PC-3 (cell line): ENCODE measurements at places on chromosomes 7 and 10. TPM values are rescaled to one million over a fixed set of nuclear protein-coding genes. Genes with fewer than 3 reads are reported as not detected.
A peak's percentile ranks its signal among the peaks of the same experiment; 100 is the strongest.

ZCWPW1 gene
- total RNA-seq = 1.4 and 2.2 TPM in 2 replicates

ATP6V0A4 gene
- 0.86 and 1.0 TPM in 2 replicates for total RNA-seq

DNA sequence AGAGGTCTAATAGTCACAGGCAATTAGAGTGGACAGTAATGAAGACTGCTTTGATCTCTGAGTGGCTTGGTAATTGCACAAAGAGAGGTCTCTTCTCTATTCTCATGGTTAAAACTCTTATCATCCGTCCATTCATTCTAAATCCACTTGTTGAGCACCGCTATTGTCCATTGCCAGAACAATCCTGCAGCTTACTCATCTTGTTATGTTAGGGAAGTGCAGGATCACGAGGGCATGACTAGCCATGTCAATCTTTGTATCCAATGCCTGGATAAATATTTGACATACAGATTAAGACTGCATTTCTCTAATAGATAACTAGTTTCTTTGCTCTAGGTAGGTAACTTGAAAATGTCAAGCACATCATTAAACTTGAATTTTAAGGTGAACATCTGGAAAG lies 14.9 kb downstream of the SFTPD start:
- peak; percentile 84 for DNase-seq
- H3K36me3 ChIP-seq = no peaks in the 10 kb centered on the region
- H3K4me1 ChIP-seq = peaks cover 28% of the 10 kb centered on the region
- no peak overlapping the region for H3K4me3 ChIP-seq
- peaks cover 30% of the 10 kb centered on the region for H3K27me3 ChIP-seq
- H3K27ac ChIP-seq = no peak overlapping the region

ACSL5 gene
- 1.4 TPM in 1 of 2 replicates, not detected in the other for total RNA-seq

DNA sequence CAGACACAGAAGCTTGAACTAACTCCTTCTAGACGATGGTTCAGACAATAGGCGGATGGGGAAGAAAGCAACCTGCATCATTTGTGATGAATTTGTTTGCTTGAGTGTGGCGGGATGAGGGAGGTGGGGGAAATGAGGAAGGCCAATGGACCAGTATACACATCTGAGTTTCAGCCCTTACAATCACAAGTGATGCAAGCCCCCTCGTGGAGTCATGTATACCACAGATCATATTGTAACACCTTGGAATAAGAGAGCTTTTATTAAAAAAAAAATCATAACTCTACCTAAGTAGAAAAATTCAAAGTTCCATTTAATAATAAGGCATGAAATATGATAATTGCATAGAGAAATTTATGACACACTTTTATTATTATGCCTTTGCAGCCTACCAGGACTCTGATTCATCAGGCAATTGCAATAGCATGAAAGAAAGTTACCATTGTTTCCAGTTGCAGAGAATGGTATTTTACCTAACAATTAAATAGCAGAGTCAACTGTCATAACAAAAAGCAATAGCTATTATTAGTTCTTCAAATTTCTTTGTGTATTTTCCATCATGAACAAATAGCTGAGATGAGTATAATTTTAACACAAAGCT lies 230.2 kb upstream of the AKR1E2 start:
- no peak overlapping the region for H3K27ac ChIP-seq
- H3K4me1 ChIP-seq = no peaks in the 10 kb centered on the region
- H3K4me3 ChIP-seq = no peak overlapping the region

MRLN gene
- not detected in 2 replicates for total RNA-seq

GRCh38 chr7:88771417-88771816 lies 11.9 kb downstream of the ZNF804B start:
- no peaks in the 10 kb centered on the region for H3K4me1 ChIP-seq
- no peak overlapping the region for H3K4me3 ChIP-seq
- H3K27me3 ChIP-seq = no peaks in the 10 kb centered on the region; the same call in 1 of the 2 replicates
- DNase-seq = no peak
- no peak overlapping the region for H3K27ac ChIP-seq

ATRNL1 gene
- total RNA-seq = not detected in 2 replicates

ENKUR gene
- not detected in 2 replicates for total RNA-seq

DNA sequence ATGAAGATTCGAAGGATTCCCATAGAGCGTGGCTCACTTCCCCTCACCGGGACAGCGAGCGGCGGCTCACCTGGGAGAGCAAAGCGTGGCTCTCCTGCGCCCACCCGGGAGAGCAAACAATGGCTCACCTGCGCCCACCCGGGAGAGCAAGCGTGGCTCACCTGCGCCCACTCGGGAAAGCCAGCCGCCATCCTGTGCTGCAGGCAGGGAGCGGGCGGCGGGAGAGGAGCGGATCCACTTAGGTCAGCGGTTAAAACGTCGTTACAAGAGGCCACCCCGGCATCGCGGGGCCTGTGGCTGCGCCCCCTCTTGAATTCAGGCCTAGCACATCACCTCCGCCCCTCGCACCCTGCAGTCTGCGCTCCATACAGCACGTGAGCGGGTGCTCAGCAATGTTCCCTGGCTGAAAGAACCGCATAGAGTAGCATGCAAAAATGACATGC lies 461 bp upstream of the FIGNL1 start:
- peaks cover 41% of the 10 kb centered on the region for H3K4me1 ChIP-seq
- H3K36me3 ChIP-seq = peaks cover 6% of the 10 kb centered on the region; the same call in 1 of the 2 replicates
- peak overlapping the region; percentile 43; the same call in 1 of the 2 replicates for H3K27ac ChIP-seq
- H3K4me3 ChIP-seq = peak overlapping the region; percentile 95
- no peaks in the 10 kb centered on the region for H3K27me3 ChIP-seq

- no peak for DNase-seq
- no peaks in the 10 kb centered on the region for H3K4me1 ChIP-seq
- H3K4me3 ChIP-seq = no peak overlapping the region
- no peaks in the 10 kb centered on the region for H3K36me3 ChIP-seq
- H3K27me3 ChIP-seq = no peaks in the 10 kb centered on the region
- H3K27ac ChIP-seq = no peak overlapping the region
These were observed 110.7 kb downstream of the INPP5A start for GRCh38 chr10:132648072-132648850.

DNA sequence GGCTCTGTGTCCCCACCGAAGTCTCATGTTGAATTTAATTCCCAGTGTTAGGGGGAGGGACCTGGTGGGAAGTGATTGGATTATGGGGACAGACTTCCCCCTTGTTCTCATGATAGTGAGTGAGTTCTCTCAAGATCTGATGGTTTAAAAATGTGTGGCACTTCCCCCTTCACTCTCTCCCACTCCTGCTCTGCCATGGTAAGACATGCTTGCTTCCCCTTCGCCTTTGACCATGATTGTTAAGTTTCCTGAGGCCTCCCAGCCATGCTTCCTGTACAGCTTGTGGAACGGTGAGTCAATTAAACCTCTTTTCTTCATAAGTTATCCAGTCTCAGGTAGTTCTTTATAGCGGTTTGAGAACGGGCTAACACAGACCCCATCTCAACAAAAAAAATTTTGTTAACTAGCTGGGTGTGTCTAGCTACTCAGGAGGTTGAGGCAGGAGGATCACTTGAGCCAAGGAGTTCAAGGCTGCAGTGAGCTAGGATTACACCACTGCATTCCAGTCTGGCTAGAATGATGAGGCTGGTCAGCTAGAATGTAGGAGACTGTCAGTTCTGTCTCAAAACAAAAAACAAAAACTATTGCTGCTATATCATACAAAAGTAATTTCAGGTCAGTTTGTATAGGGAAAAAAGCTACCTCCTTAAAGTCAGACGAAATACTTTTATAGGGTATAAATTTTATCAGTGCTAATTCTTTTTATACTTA lies 57.7 kb downstream of the ATAD1 start:
- no peaks in the 10 kb centered on the region for H3K27me3 ChIP-seq
- H3K36me3 ChIP-seq = peaks cover 4% of the 10 kb centered on the region; the same call in 1 of the 2 replicates
- no peak overlapping the region for H3K27ac ChIP-seq
- DNase-seq = no peak
- no peak overlapping the region for H3K4me3 ChIP-seq
- H3K4me1 ChIP-seq = peaks cover 10% of the 10 kb centered on the region

NPC1L1 gene
- total RNA-seq = 0.04 TPM in 1 of 2 replicates, not detected in the other
